Mucosa of descending colon (tissue), 3 donors: ENCODE measurements at places on chromosomes 16 and 17. TPM values are rescaled to one million over a fixed set of nuclear protein-coding genes. Genes with fewer than 3 reads are reported as not detected.

CUEDC1 gene
- total RNA-seq, result 23.6 TPM

CENPX gene
- 81.3 TPM for total RNA-seq

PRKCB gene
- total RNA-seq, result 8.2 TPM

PIK3R6 gene
- total RNA-seq, result 0.32 TPM

ARL4D gene
- 2.3 TPM for total RNA-seq

C16orf54 gene
- total RNA-seq, result 1.6 TPM

CD300LB gene
- total RNA-seq, result 0.27 TPM

SLC12A3 gene
- total RNA-seq, result not detected

KCTD19 gene
- not detected for total RNA-seq

GDPD1 gene
- 4.5 TPM for total RNA-seq

NAGS gene
- 7.0 TPM for total RNA-seq

TEX14 gene
- total RNA-seq, result not detected

RECQL5 gene
- total RNA-seq, result 41.9 TPM

NUPR1 gene
- total RNA-seq, result 51.7 TPM

KAT7 gene
- 59.7 TPM for total RNA-seq

JUP gene
- total RNA-seq, result 320 TPM

BRICD5 gene
- 8.4 TPM for total RNA-seq

CCDC40 gene
- 2.7 TPM for total RNA-seq

ZNF646 gene
- 20.3 TPM for total RNA-seq

KCNJ2 gene
- 14.4 TPM for total RNA-seq

CES3 gene
- 199 TPM for total RNA-seq

SLC16A6 gene
- 0.47 TPM for total RNA-seq

TBC1D3C gene
- 2.3 TPM for total RNA-seq

ADAD2 gene
- total RNA-seq, result 0.41 TPM

NPIPA5 gene
- total RNA-seq, result 5.4 TPM

METTL26 gene
- 52.4 TPM for total RNA-seq

RAB11FIP4 gene
- total RNA-seq, result 24.5 TPM

TBC1D3L gene
- 14.1 TPM for total RNA-seq

APOBR gene
- total RNA-seq, result 65.4 TPM

ITGA2B gene
- total RNA-seq, result 0.41 TPM

KRTAP9-4 gene
- total RNA-seq, result not detected

OR3A3 gene
- not detected for total RNA-seq

SOX8 gene
- total RNA-seq, result 0.67 TPM

AMFR gene
- total RNA-seq, result 102 TPM

RND2 gene
- total RNA-seq, result 7.2 TPM

KRTAP2-1 gene
- not detected for total RNA-seq

SLC5A11 gene
- total RNA-seq, result 2.4 TPM

AFMID gene
- total RNA-seq, result 27.9 TPM

SAMD14 gene
- 0.52 TPM for total RNA-seq

TSPAN10 gene
- 0.47 TPM for total RNA-seq

SYNGR3 gene
- 7.9 TPM for total RNA-seq

COQ7 gene
- 34.1 TPM for total RNA-seq

ACE gene
- total RNA-seq, result 16.0 TPM

C17orf113 gene
- total RNA-seq, result 1.2 TPM

OTOP3 gene
- 1.5 TPM for total RNA-seq

ACSM2A gene
- not detected for total RNA-seq

SCIMP gene
- 2.8 TPM for total RNA-seq

SPATA22 gene
- total RNA-seq, result not detected
